ENCODE measurements at places on chromosomes 3 and 15. TPM values are rescaled to one million over a fixed set of nuclear protein-coding genes. Genes with fewer than 3 reads are reported as not detected.
A peak's percentile ranks its signal among the peaks of the same experiment; 100 is the strongest.

Gene CHRM5
- not detected for total RNA-seq

Gene ULK4
- 11.2 TPM for total RNA-seq

Gene OSBPL10
- 30.8 TPM for total RNA-seq

Gene GP5
- 0.26 TPM for total RNA-seq

Gene CACNA1D
- total RNA-seq = 47.2 TPM

Gene EFHB
- total RNA-seq = 0.90 TPM

Gene ITIH1
- not detected for total RNA-seq

Gene TRPM1
- not detected for total RNA-seq

- DNase-seq = no peak
These were observed 69.6 kb downstream of the NCEH1 start for GRCh38 chr3:172641291-172641690.

- DNase-seq = no peak
These were observed 172.9 kb downstream of the ADAMTS9 start for GRCh38 chr3:64514889-64515288.

GRCh38 chr3:161822291-161822690, 325.7 kb downstream of the OTOL1 start:
- no peak for DNase-seq

GRCh38 chr3:69091389-69092029, 6.8 kb downstream of the ARL6IP5 start:
- DNase-seq = no peak

- no peak for DNase-seq
These were observed 88.6 kb upstream of the RASGRF1 start for GRCh38 chr15:79179108-79179561.

DNA sequence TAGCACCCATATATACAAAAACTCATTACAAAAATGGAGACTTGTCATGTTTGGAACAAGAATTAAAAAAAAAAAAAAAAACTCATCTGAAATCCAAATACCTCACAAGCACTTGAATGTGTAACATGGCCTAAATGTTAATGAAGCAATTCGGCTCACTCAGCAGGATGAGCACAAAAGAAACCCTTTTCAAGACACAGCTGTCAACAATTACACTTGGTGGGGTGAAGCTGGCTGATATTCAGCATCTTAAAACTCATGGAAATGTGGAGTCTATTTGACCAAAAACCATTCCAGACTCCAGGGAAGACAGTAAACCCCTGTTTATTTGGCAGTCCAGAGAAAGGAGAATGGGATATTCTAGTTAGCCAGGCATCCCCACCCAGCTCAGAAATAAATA, 205.4 kb upstream of the TSC22D2 start:
- no peak for DNase-seq

DNA sequence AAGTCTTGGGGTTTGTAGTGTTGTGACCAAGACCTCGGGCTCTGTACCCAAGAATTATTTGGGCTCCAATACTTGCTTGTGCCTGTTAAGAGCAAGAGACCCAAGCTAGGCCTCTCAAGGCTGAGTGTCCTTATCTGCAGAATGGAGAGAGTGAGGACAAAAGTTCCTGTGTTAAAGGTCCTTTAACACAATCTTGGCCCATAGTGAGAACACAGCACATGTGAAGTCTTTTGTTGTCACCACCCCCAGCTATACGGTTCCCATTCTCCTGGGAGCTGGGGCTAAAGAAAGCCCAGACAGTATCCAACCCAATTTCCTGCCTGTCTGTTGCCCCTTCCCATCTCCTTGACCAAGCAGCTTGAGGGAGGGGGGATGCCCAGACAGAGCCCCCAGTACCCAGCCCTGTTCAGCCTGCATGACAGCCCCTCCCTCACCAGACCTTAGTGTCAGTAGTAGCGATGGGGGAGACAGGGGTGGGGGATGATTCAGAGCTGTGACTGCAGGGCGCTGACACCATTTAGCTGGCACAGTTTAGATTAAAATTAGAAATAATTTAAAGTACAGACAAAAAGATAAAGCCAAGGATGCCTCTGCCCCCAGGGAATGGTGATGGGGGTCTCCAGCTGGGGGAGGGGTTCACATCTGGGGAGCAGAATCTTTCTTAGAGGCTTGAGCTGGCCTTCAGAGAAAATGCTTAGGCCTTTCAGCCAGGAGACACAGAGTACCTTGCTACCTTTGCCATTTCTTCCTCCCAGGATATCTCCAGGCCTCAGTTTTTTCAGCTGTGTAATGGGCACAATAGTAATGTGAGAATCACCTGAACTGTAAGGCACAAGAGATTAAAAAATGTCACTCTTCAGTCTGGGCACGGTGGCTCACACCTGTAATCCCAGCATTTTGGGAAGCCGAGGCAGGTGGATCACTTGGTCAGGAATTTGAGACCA, 2.7 kb downstream of the PRKCD start:
- no peak for DNase-seq

DNA sequence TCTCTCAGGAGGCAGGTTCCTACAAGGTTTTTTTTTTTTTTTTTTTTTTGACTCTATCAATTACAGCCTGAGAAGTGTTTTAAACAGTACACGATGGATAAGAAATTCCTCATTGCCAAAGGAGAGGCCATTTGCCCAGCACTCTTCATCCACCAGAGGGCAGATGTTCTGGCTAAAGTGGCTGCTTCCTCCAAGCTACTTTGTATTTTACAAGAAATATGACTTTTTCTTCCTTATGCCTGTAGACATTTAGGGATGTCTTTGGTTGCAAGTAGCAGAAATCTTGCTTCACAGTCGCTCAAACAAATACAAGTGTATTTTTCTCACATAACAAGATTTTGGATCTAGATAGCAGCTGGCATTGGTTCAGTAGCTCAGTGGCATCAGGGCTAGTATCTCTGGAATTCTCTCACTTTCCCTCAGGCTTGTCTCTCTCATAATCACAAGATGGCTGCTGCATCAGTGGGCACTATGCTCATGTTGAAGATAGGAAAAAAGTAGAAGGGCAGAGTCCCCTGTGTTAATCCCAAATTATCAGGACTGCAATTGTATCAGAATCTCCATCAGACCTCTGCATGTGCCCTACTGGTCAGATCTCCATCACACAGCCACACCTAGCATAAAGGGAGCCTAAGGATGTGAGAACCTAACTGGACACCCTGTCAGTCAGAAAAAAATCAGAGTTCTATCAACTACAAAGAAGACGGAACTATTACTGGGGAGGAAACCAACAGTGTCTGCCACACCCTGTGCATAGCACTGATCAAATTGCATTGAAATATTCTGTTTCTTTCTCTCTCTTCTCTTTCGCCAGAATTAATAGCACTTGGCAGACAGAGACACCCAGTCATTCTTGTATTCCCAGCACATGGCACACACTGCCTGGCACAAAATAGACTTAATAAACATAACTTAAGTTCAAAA, 138.9 kb upstream of the COL8A1 start:
- no peak for DNase-seq

GRCh38 chr3:61407397-61407796, 154.0 kb upstream of the PTPRG start:
- DNase-seq = no peak

- peak; percentile 85 for DNase-seq
These were observed 2.2 kb upstream of the HES1 start for GRCh38 chr3:194133661-194134230.

- DNase-seq = no peak
These were observed 21.4 kb upstream of the PIAS1 start for GRCh38 chr15:68032672-68033071.

DNA sequence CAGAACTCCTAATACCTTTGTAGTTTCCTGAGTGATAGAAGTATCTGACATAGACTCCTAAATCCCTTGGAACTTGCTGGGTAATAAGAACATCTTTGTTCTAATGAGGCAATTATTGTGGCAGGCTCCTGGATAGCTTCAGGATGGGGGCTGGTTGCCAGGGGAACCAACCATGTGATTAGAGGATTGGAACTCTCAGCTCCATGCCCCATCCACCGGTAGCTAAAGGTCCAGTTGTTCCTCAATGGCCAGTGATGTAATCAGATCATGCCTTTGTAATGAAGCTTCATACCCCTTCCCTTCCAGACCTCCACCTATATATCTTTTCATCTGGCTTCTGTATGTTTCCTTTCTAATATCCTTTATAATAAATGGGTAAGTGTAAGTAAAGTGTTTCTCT, 221.2 kb upstream of the ALCAM start:
- DNase-seq = no peak

GRCh38 chr3:77605865-77606264, 566.0 kb downstream of the ROBO2 start:
- no peak for DNase-seq

- DNase-seq = no peak
These were observed 41.1 kb upstream of the APH1B start for GRCh38 chr15:63236272-63236671.

- DNase-seq = no peak
These were observed 83.7 kb upstream of the IL12A start for GRCh38 chr3:159904911-159905310.

DNA sequence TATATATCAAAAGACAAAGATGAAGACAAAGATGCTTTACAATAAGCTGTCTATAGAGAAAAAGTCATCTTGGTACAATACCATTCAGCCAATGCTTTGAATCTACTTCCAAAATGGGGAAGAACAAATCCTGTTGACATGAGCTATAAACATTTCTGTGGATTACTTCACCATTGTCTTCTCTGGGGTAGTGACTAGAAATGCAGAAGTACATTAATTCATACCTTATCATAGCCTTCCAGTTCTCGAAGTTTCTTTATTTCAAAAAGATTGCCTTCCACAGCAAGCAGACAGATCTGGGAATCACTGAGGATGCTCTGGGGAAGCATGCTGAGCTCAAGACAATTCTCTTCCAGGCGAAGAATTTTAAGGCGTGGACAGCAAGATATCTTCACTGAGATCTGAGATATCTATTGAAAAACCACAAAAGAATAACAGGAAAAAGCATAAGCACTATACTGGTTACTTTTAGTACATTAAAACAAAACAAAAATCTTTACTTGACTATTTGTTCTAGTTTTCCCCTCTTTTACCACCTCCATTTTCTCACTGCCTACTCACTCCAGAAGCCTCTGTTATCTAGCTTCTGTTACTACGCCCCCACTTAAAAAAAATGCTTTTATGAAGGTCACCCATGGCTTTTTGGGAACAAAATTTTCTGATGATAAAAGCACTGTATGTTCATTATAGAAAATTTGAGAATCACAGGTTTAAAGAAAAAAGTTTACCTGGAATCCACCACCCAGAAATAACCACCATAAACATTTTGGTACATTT, 3.6 kb downstream of the LRRC57 start:
- DNase-seq = no peak

- no peak for DNase-seq
These were observed 57.7 kb downstream of the PRTG start for GRCh38 chr15:55685286-55685685.

DNA sequence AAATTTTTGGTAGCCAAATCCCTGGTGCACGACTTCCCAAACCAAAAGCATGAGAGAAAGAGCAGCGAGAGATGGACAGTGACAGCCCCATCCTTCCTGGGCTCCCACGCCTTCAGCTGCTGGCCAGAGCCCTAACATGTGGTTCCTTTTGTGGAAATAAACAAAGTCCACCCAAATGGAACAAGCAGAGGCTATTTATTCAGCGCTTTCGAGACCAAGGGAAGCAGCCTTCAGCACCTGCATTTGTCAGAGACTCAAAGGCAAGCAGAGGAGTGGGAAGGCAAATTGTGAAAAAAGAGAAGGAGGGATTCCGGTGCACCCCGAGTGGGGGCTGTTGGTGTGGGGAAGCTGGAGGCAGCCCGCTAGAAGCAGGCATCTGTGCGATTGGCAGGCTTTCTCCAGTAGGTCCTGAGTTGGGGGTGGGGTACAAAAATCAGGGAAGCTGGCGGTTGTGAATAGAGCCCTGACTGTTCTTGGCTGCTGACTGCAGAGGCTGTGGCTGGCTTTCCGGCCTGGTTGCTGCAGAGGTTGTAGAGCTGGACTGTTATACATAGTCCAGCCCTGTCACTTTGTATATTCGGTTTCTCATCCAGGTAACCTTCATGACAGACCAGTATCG, 427.2 kb downstream of the OCA2 start:
- no peak for DNase-seq

GRCh38 chr15:40746916-40747418, 8.1 kb downstream of the RMDN3 start:
- no peak for DNase-seq
